ENCODE measurements at places on chromosomes 11 and 22. TPM values are rescaled to one million over a fixed set of nuclear protein-coding genes. Genes with fewer than 3 reads are reported as not detected.

The DNAJB7 gene
- not detected for total RNA-seq

DNA sequence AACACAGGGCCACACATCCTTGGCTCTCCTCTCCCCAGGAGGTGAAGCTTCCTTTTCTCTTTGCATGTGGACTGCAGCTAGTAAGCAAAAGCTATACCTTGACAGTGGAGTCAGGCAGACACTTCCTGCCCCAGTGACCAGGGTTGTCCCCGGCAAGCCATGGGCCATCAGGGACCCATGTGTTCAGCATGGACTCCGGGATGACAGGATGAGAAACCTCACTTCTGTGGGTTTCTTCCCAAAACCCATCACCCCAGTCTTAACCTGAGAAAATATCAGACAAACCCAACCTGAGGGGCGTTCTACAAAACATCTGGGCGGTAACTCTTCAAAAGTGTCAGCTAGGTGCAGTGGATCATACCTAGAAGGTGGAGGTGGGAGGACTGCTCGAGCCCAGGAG lies 40.2 kb downstream of the GNB1L start:
- no peak for DNase-seq

- no peak for DNase-seq
Measured at GRCh38 chr22:43001271-43002201, 13.4 kb downstream of the PACSIN2 start.

- DNase-seq: no peak
Measured at GRCh38 chr22:35564975-35565867, 24.6 kb downstream of the RASD2 start.

- DNase-seq: no peak
Measured at GRCh38 chr11:117826190-117826570, 1.6 kb upstream of the FXYD2 start.

- no peak for DNase-seq
Measured at GRCh38 chr11:12798609-12799011, 124.4 kb downstream of the TEAD1 start.

Measured in activated T-cell treated with anti-CD3 and anti-CD28 coated beads, Interleukin-2, amount 50 U/mL, for 4 hours (primary cell).